ENCODE measurements at places on chromosomes 1 and 21.

DNA sequence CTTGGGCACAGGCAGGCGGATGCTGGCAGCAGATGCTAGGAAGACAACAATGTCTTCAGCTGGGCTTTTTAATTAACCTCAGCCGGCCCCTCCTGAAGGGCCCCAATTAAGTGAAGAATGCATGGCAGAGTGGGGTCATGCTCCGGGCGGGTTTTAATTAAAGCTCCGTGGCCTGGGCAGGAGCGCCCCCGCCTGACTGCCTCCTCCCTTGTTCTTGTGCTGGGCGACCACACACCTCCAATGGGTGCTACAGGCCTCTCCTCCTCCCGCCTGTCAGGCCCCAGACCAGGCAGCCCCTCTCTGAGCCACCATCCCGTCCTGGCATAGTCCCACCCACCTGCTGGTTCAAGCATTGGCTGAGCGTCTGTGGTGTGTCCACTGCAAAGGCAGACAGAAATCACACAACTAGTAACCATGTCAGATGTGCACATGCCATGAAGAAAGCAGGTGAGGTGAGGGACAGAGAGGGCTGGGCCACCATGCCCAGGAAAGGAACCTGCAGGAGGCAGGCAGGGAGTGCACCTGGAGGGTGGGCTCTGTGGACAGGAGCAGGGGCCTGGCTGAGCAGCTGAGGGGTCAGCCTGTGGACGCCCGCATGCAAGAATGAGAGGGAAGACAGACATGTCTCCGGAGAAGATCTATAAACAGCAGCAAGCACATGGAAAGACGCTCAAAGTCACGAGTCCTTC is 8.5 kb upstream of the ARF1 start:
- ATAC-seq = no peak

GRCh38 chr1:203401199-203401877 is 50.4 kb upstream of the FMOD start:
- ATAC-seq = no peak

DNA sequence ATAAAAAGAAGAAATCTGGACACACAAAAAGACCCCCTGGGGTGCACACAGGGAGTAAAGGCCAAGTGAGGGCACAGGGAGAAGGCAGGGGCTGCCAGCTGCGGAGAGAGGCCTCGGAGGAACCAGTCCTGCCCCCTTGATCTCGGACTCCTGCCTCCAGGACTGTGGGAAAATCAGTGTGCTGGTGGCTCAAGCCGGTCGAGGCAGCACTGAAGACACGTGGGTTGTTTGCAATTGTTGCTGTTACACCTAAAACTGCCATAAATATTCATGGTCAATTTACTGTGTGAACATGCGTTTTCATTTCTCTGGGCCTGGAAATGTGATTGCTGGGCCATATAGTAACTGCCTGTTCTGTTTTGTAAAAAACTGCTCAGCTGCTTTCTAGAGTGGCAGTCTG is 18.5 kb downstream of the IBA57 start:
- no peak for ATAC-seq

- ATAC-seq = no peak
Observed at GRCh38 chr1:106944721-106945120, 111.8 kb upstream of the PRMT6 start.

DNA sequence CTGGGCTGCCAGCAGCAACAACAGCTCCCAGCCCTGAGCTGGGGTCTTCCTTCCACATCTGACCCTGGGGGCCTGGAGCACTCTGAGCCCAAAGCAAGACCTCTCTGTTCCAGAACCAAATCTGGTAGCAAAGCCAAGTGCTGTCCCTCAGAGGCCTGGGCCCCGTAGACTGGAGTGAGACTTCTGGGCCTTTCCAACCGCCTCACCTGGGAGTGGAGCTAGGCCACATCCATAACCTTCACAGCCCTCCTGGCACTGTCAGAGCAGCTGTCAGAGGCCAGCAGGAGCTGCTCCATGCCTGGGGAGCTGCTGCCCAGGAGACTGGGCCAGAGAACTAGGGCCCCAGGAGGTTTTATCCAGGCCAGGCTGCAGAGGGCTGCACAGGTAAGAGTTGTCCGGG is 15.4 kb upstream of the SLC5A9 start:
- ATAC-seq = no peak
